DMS153 (cell line): ENCODE measurements at places on chromosomes 5 and 9.

GRCh38 chr9:113879318-113879717 is 3.2 kb downstream of the ZNF618 start:
- no peak for DNase-seq

DNA sequence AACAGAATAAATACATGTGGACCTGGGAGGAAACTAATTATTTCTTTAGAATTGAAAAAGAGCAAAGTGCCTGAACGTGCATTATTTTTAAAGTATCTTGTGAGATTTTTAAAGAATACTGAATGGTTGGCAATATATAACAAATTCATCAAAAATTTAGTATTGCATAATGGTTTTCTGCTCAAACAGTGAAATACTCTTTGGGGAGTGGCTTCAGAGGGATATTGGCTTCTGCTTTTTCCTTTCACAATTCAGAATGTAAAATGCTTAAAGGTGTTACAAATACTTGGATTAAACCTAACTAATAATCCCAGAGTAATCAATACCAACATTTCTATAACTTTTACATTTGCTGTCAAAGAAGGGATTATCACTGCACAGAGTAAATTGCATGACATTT is 379.3 kb upstream of the CHD1 start:
- DNase-seq = no peak

- DNase-seq = no peak
These were observed 84.9 kb upstream of the ANKRD55 start for GRCh38 chr5:56317923-56318561.

DNA sequence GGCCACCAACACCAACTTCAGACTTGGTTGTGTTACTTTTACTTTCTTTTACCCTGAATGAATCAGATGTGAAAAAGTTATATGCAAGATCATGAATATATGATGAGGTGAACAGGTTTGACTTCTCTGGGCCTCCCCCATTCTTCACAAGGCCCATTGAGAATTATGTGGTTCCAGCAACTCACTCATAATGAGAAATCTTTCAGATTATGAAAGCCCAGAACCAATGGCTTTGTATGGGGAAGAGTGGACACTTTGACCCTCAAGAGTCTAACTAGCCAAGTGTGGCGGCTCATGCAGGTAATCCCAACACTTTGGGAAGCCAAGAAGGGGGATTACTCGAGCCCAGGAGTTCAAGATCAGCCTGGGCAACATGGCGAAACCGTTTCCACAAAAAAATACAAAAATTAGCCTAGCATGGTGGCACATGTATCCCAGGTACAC is 16.1 kb upstream of the LNPEP start:
- DNase-seq = no peak

GRCh38 chr9:99073985-99074901 is 30.7 kb upstream of the TGFBR1 start:
- no peak for DNase-seq

DNA sequence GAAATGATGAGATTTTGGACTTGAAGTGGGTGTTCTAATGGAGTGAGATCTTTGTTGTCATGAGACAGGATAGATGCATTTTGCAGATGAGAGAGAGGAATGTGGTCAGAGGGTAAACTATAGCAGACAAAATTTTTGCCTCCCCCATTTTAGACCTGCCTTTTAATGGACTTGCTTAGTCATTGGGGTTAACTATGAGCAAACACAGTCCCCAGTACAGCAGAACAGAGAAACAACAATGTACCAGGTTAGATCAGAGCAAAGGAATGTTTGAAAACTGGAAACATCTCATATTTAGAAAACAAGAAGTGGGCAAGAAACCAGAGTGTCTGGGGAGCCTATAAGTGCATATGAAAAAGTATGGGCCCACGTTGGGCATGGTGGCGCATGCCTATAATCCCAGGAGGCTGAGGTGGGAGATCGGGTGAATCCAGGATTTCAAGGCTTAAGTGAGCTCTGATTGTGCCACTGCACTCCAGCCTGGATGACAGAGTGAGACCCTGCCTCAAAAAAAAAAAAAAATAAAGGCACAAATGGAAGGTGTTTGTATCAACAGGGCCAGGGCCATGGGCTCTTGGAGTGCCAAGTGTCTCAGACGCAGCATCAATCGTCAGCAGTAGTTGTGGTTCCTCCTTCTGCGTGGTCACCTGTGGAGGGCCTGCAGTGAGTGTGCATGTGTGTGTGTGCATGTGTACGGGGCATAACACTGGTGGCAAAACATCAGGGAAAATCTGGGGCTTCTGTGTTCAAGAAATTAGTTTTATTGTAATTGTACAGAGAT is 214.4 kb upstream of the S1PR3 start:
- no peak for DNase-seq

GRCh38 chr9:26913138-26913668 is 20.6 kb upstream of the CAAP1 start:
- DNase-seq = no peak

- no peak for DNase-seq
These were observed 259.5 kb downstream of the EBF1 start for GRCh38 chr5:158840193-158840592.

- DNase-seq = peak; percentile 52
These were observed 15.8 kb upstream of the GLIS3 start for GRCh38 chr9:4315582-4316215.

- DNase-seq = no peak
These were observed 6.8 kb downstream of the FAT2 start for GRCh38 chr5:151584057-151584937.

- DNase-seq = no peak
These were observed 153.6 kb downstream of the TMC1 start for GRCh38 chr9:72674961-72675360.

GRCh38 chr5:179765400-179765799 is 28.4 kb upstream of the LTC4S start:
- DNase-seq = no peak

- no peak for DNase-seq
These were observed 23.8 kb downstream of the LVRN start for GRCh38 chr5:115985802-115986757.

DNA sequence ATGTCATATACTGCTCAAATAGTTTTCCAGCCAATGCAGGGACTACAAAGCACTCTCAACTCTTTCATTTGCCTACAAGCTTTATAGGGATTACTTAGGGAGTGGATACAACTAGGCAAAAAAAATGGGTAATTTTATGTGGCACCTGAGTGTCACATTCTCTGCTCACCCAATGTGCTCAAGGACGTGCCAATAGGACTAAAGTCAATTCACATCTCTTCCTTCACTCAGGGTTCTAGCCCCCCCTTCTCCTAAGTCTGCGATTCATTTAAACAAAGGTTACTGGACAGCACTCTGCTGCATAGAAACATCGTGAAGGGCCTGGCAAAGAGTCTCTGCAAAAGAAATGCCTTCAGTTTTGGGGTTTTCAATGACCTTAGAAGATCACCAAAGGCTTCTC is 142.3 kb downstream of the TSSK1B start:
- no peak for DNase-seq

GRCh38 chr5:175444060-175444904 is at the start of gene DRD1:
TSS of gene DRD1 (minus strand) at chr5:175444182. CDS start at chr5:175443099, 1,083 bp downstream.
- DNase-seq = no peak

DNA sequence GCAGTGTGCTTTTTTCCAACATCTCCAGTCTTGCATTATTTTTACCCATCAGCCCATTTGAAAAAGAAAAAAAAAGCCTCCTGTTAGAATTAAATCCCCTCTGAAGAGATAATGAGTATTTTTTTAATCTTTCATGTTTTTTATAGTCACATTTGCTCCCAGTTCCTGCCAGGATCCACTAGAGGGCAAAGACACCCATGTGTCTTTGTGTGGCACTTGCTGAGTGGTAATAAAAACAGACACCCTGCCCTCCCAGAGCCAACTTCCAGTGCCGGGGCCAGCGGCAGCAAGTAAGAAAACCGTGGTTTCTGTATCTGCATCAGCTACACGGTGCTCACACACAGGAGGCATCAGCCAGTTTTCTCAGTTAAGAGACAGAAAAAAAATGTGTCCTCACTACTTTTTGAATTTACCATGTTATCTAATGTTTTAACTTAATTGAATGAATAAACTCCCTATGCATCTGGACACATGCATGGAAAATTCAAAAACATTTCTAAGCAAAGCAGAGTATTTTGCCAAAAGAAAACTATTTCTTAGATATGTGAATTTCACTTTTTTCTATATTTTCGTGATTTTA is 70.2 kb upstream of the PLEKHG4B start:
- no peak for DNase-seq

DNA sequence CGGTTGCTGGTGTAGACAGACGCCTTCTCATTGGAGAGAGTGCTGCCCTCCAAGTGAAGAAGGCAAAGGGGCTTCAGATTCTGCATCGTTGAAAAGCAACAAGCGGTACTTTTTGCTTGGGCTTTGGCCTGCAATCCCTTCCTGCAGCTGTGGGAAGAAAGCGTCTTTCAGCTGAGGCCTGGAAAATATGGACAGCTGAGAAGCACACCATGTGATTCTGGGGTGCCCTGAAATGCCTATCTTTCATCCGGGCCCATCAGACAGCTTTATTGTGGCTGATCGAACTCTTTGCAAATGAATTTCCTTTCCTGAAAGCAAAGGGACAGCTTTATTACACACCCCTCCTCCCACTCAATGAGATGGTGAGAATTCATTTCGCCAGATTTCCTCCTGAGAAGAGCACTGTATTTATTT is 74.0 kb downstream of the NSG2 start:
- DNase-seq = no peak

GRCh38 chr9:73269430-73270101 is 117.9 kb downstream of the ANXA1 start:
- DNase-seq = peak; percentile 10

- DNase-seq = no peak
These were observed 207.5 kb downstream of the NXNL2 start for GRCh38 chr9:88742483-88742882.

DNA sequence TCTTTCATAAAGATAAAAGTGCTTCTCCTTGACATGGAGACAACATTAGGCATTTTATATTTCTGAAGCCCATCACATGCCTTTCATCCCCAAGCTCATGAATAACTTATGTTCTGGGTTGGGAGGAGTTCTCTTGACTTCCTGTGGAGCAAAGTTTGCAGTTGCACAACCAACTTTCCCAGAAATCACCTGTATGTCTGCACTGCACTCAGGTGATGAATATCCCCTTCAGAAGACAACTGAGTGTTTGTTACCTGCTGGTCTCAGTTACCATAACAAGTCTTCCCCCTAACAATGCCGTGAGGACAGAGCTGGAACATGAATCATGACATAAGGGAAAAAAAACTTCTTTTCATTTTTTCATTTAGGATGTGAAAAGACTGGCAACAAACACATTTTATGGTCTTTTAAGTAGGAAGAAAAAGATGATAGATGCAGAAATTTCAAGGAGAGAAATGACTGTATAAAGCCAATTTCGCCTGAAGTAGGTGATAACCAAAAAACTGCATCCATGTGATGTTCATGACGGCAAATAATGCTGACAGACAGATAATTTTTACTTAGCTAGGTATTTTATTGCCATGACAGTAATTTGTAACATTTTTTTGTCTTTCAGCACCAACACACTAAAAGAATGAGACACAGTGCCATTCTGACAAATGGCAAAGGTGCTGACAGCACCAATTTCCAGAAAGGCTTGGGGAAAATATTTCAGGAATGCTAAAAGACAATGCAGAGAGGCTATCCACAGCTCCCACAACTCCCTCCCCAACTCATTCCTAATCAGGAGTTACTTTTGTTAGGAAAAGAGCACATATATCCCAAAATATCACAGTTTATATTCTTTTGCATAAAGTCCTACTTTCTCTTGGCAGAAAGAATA is 656.3 kb downstream of the PRELID2 start:
- no peak for DNase-seq

GRCh38 chr9:126329476-126330275 is 3.0 kb downstream of the MVB12B start:
- no peak for DNase-seq

- no peak for DNase-seq
These were observed 24.6 kb downstream of the RAPGEF6 start for GRCh38 chr5:131610198-131611063.

DNA sequence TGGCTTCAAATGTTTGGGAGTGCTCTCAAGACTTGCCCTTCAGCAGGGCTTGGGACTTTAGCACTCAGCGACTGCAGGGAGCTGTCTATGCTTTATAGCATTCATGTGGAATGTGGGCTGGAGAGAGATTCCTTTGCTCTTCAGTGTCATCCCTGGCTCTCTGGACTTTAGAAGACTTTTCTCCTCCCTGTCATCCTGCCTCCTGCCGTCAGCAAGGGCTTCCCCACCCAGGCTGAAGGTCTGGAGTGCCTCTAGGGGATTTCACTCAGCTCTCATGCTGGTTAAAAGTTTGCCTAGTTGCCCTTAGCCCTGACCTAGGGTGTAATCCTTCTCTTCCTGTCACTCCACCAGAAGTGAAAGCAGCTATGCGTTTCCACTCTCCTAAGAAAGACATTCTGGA is 210.9 kb downstream of the FRMD3 start:
- no peak for DNase-seq

DNA sequence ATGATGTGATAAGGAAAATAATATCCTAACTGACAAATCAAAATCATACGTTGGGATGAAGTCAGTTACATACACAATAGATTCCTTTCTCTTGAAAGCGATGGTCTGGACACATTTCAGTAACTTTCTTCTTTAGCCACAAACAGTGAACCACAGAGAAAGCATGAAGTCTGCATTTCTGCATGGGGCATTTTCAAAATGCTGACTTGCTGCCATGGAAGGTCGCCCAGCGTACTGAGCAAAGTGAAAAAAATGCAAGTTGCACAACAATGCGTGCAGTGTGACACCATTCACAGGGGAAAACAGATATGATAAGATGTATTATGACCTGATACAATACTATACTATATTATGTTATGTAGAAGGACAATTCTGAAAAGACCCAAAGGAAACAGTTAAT is 146.3 kb downstream of the SNX18 start:
- DNase-seq = no peak

GRCh38 chr9:113979343-113980127 is 98.6 kb downstream of the AMBP start:
- DNase-seq = no peak

GRCh38 chr9:96149533-96150280 is 152.3 kb downstream of the HSD17B3 start:
- no peak for DNase-seq

- DNase-seq = no peak
These were observed 21.3 kb downstream of the PRDM9 start for GRCh38 chr5:23528677-23529076.

- DNase-seq = no peak
These were observed 375.1 kb downstream of the MED10 start for GRCh38 chr5:6003040-6003825.

GRCh38 chr9:70065572-70065971 is 21.9 kb downstream of the MAMDC2 start:
- DNase-seq = no peak

DNA sequence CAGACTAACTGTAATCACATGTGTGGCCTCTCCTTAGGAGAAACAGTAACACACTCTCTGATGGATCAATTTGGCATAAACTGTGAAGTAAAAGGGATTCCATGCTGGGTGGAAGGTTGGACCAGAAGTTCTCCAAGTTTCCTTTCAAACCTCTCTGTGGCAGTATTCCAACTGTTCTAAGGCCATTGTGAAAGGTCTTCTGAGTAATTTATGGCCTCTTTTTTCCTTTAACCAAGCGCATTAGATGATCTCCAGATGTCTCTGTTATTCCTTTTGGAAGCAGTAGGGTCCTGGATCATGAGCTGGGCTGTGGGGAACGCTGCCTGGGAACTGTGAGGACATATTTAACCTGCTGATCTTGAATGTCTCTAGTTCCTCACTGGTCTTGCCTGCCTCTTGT is 80.6 kb upstream of the IL6ST start:
- DNase-seq = no peak

GRCh38 chr5:138461343-138462125 is 3.7 kb upstream of the EGR1 start:
- no peak for DNase-seq

- DNase-seq = no peak
These were observed 15.1 kb downstream of the TCOF1 start for GRCh38 chr5:150372639-150373038.
